ENCODE measurements at places on chromosomes 16 and 17.
A peak's percentile ranks its signal among the peaks of the same experiment; 100 is the strongest.

GRCh38 chr16:48426244-48427141 lies 41.3 kb upstream of the SIAH1 start:
- no peak for DNase-seq

DNA sequence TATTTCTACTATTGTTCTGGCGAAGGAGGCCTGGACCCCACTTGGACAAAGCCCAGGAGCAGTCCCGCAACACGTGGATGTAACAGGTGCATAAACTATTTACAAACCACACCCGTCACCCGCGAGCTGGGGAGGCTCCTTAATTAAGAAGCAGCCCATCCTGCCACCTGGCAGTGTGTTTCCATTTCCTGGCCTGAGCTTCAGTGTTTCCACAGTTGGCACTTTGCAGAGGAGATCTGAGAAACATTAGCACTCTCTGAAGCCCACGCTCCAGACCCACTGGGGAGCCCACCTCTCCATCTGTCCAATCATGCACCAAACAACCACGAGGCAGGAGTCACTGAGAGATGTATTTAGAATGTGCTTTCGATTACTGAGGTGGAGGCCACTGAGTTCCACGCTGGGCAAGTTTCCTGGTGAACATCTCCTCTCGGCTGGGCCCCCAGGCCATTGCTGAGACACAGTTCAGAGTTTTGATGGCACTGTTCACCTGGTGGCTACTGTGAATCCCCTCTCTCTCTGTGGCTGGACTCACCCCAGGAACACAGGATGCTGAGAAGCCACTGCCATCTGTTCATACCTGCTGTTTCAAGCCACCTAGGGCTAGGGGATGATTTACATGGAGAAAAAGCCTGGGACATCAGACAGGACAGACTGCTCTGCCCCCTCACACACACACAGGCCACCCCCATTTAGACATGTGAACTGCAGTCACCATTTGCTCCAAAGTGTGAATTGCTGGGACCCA lies 129.1 kb downstream of the AIPL1 start:
- DNase-seq, result no peak

DNA sequence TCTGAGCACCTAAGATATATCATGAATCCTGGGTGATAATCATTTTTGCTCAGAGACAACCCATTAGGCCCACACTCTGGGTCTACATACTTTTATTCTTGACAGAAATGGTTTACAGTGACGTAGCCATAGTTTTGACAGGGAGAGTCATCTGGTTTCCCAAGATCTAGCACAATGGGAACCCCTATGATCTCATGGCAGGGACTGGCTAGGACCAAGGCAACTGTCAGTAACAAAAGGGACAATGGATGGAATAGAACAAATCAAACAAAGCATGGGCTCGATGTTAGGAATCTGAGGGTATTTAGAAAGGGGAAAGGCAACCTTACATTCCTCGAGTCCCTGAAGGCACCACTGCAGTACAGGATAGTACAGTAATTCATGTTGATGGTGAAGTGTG lies 20.5 kb downstream of the CFAP97D1 start:
- no peak for DNase-seq

DNA sequence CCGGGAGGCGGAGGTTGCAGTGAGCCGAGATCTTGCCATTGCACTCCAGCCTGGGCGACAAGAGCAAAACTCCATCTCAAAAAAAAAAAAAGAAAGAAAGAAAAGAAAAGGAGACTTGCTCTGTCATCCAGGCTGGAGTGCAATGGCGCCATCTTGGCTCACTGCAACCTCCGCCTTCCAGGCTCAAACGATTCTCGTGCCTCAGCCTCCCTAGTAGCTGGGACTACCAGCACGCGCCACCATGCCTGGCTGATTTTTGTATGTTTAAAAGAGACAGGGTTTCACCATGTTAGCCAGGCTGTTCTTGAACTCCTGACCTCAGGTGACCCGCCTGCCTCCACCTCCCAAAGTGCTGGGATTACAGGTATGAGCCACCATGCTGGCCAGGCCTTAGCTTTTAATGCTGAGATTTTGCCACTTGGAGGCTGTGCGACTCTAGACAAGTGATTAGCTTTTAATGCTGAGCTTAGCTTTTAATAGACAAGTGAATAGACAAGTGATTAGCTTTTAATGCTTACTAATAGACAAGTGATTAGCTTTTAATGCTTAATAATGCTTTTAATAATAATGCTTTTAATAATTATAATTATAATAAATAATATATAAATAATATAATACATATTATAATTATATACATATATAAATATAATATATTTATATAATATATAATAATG lies 9.6 kb downstream of the LDAF1 start:
- peak; percentile 44 for DNase-seq

- no peak for DNase-seq
Measured at GRCh38 chr16:56981729-56982271, 7.6 kb upstream of the NLRC5 start.

GRCh38 chr17:16338391-16338790 lies 14.9 kb downstream of the CENPV start:
- DNase-seq, result no peak

DNA sequence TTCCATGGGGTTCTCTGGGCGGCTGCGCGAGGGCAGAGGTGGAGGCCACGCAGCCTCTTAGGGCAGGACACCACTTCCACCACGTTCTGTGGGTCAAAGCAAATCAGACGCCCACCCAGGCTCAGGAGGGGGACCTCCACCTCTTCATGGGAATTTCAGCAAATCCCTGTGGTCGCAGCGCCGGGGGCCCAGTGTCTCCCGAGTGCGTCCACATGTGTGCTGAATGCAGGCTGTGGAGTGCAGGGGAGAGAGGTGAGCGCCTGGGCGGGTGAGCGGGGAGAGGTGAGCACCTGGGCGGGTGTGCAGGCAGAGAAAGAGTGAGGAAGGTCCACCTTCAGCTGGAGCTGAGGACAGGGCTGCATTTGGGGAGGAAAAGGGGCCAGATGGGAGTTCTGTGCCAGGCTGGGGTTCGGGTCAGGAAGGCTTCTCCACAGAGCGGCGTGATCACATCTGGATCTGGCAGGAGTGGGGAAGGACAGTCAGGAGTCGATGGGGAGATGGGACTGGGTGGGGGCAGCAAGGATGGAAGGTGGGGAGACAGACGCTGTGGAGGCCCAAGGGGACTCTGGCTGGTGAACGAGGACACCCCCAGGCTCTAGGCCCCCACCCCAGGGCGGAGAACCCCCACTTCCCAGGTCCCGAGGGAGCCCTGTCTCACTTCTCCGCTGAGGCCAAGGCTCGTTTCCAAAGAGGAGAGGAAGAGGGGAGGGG lies 36.8 kb upstream of the CBFA2T3 start:
- no peak for DNase-seq

GRCh38 chr17:31413081-31413799 lies 21.8 kb downstream of the RAB11FIP4 start:
- no peak for DNase-seq

DNA sequence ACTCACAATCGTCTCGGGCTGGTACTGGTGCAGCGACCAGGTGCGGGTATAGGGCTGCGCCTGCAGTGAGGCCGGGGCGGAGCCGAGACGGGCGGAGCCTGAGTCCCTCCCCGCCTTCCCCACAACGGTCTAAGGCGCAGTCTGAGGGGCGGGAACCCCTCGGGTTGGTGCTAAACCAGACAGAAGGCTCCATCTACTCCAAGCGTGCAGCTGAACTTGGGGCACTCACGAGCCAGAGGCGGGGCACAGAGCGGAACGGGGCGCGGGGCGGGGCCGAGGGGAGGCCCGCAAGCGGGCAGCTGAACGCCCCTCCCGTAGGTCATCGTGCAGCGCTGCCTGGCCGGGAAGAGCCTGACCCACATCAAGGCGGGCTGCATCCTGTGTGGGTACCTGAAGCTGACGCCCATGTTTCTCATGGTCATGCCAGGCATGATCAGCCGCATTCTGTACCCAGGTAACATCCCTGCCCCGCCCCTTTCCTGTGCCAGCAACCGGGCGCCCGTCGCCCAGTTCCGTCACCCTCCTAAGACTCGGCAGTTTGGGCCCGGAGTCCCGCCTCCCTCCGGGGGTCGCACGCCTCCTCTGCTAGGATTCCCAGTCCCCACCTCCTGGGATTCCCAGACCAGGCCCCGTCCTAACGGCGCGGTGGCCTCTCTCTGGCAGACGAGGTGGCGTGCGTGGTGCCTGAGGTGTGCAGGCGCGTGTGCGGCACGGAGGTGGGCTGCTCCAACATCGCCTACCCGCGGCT lies 5.0 kb downstream of the SLC5A2 start:
- peak; percentile 80 for DNase-seq

DNA sequence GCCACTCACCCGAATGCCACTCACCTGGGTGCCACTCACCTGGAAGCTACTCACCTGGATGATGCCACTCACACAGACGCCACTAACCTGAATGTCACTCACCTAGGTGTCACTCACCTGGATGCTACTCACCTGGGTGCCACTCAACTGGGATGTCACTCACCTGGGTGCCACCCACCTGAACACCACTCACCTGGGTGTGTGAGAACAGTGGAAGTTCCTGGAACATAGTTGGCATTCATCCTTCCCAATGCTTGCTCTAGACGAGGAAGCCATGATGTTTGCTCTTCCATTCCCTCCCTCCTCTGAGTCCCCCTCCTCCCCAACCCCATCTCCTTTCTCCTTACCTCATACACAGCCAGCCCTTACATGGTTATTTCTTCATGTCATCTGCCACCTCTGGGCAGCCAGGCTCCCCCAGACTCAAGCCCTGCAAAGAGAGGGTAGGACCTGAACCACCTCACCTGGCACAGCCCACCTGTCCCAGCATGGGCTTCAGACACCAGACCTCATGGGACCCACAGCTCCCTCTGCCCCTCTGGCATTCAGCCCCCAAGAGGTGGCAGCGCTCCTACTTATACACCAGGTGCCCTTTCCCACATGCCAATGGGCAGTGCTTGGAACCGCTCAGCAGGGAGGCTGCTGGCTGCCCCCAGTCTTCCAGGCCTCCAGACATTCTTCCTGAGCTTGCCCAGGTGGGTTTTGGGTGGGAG lies 171.8 kb upstream of the FOXF1 start:
- DNase-seq, result no peak

DNA sequence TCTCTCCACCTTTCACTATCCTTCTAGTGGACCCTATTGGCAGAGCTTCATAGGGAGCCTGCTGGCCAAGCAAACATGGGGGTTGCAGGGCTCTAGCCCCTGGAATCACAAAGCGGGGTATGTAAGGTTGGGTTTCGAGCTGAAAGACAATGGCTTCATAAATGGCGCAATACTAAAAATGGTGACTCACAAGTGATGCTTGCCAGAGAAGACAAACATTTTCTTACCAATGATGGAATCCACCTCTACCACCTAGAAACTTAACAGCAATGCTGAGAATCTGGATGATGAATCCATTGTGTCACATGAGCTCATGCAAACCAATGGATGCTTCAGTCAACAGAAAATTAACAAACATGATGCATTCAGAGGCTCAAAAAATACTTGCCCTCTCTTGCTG lies 375.3 kb upstream of the PSMD7 start:
- DNase-seq, result no peak

DNA sequence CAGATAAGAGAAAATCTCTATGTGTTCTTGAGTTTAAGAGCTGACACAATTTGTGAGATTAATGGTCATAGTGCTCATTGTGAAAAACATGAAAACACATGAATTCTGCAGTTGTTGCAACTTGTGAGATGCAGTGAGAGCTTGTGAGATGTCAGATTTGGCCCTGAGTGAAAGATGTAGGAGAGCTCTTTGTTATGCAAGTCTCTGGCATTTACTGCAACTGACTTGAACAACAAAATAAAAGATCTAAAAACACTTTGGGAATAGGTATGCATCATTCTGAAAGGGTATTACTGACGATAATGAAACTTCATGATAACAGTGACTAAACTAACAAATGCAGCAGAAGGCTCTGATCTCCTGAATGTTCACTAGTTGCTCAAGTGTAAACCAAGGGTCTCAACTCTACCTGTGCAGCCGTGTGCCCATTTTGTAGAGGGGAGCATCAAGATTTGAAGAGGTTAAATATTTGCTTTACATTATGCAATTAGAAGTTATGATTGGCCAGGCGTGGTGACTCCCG lies 50.8 kb upstream of the SMIM36 start:
- no peak for DNase-seq

DNA sequence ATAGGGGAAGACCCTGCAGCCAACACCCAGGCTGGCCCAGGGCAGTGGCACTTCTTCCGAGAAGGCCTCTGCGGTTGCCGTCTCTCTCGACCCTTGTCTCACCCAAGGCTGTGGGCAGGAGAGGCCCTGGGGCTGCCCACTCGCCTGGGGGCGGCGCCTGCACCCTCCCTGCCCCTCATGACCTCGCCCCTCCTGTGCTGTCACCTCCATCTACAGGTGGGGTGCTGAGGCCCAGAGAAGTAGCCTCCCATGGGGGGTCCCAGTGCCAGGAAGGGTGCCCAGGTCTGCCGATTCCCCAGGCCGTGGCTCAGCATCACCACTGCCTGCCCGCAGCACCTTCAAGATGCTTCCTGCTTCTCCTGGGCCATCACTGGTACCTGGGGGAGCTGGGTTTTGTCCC lies 992 bp downstream of the NLRC3 start:
- DNase-seq, result peak; percentile 53

- DNase-seq, result no peak
Measured at GRCh38 chr16:34802396-34802795, 1343.0 kb downstream of the TP53TG3F start.

All from activated naive CD4-positive, alpha-beta T cell treated with anti-CD3 and anti-CD28 coated beads, Interleukin-2, amount 10 ng/mL, durations not matched to agents 7 days and 5 days (primary cell).